ENCODE measurements at places on chromosomes 2 and 18. TPM values are rescaled to one million over a fixed set of nuclear protein-coding genes. Genes with fewer than 3 reads are reported as not detected.

The GKN2 gene
- not detected for total RNA-seq

The CD8B2 gene
- 0.16 TPM for total RNA-seq

The TMEM247 gene
- total RNA-seq, result not detected

The FMNL2 gene
- 25.4 TPM for total RNA-seq

The NPAS2 gene
- 53.1 TPM for total RNA-seq

The MC2R gene
- total RNA-seq, result not detected

The ASPRV1 gene
- 0.55 TPM for total RNA-seq

The ABHD1 gene
- total RNA-seq, result 0.19 TPM

The DSC2 gene
- 78.3 TPM for total RNA-seq

The SULT1C3 gene
- total RNA-seq, result 0.34 TPM

The ATP6V1C2 gene
- 3.8 TPM for total RNA-seq

The DYNAP gene
- total RNA-seq, result not detected

The DCAF17 gene
- 14.2 TPM for total RNA-seq

The SGPP2 gene
- 31.3 TPM for total RNA-seq

The TMEM17 gene
- total RNA-seq, result 0.61 TPM

The CYRIA gene
- total RNA-seq, result 3.5 TPM

The REG1B gene
- 1.2 TPM for total RNA-seq

The SERPINB5 gene
- 2.6 TPM for total RNA-seq

The ADAM23 gene
- 2.7 TPM for total RNA-seq

The EVA1A gene
- total RNA-seq, result 0.72 TPM

The FNDC4 gene
- 1.7 TPM for total RNA-seq

The TLX2 gene
- total RNA-seq, result 0.51 TPM

The MYOM1 gene
- total RNA-seq, result 16.3 TPM
